ENCODE measurements at places on chromosomes 11 and 22.

DNA sequence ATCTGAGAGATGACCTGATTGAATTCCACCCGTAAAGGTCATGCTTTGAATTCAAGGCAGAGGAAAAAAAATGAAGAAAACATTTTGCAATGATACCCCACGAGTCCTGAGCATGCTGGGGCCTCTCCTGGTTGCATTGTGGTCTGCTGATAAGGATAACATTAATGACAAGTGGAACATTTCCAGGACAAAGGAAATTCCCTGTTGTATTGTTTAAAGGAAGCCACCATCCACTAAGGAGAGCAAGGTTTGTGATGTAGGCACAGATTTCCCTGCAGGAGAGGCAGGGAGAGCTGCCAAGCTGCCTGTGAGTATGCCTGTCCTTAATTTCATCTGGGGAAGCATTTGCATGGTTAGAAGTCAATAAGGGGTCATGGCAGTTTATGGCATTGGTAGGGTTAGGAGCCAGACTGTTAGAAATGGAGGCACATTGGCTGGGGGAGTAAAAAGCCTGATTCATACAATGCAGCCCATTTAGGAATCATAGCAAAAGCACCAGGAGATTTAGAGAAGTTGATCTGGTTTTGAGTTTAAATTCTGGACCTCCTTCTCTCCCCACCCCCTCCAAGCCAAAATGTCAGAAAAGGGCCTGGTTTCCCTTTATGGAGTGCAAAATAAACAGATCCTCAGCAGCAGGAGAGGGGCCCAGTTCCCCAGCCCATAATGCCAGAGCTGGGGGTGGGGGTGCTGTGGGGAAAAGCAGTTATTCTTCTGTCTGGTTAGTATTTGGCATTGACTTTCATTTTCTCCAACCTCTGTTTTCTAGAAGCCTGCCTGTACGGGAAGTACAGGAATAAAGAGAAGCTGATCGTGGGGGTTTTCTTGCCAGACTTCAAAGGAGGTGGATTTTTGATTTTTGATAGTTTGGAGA lies 22.1 kb downstream of the FLI1 start:
- no peak for DNase-seq

- no peak for DNase-seq
Measured at GRCh38 chr11:108338750-108339149, 115.9 kb downstream of the ATM start.

- DNase-seq, result no peak
Measured at GRCh38 chr22:43826142-43827002, 14.3 kb upstream of the EFCAB6 start.

- DNase-seq, result no peak
Measured at GRCh38 chr11:65685981-65686380, 23.3 kb upstream of the RELA start.

- DNase-seq, result no peak
Measured at GRCh38 chr11:59756845-59757244, 1.7 kb downstream of the STX3 start.

GRCh38 chr11:2742611-2743426 lies 43.0 kb upstream of the KCNQ1OT1 start:
- DNase-seq, result no peak

DNA sequence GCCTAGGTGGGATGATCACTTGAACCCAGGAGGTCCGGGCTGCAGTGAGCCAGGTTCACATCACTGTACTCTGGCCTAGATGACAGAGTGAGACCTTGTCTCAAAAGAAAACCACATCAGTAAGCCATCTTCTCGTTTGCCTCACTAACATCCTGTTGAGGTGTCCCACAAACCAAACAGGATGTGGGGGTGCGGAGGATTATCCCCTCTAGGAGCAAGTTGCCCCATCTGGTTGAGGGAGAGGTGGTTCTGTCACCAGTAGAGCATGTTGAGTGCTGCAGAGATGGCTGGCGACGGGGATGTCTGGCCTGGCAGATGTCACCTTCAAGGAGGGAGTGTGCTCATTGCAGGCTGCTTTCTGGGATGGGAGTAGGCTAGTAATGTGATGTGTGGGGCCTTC lies 72.4 kb downstream of the ZNRF3 start:
- peak; percentile 33 for DNase-seq

DNA sequence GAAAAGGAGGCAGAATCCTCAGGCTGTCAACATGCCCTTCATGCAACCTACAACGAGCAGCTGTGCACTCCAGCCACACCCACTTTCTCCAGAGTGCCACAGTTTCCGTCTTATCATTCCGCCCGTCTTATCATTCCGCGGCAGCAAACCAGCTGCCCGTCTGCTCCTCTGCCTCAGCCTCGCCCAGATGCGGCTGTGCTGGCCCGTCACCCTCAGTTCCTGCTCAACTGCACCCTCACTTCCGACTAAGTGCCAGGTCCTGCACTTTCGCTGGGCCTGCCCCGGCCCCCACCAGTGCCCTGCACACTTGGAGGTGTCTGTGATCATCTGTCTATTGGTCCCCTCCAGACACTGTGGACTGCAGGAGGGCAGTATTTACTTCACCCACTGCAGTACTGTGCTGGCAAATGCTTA lies 43.7 kb downstream of the MICAL3 start:
- peak; percentile 21 for DNase-seq

DNA sequence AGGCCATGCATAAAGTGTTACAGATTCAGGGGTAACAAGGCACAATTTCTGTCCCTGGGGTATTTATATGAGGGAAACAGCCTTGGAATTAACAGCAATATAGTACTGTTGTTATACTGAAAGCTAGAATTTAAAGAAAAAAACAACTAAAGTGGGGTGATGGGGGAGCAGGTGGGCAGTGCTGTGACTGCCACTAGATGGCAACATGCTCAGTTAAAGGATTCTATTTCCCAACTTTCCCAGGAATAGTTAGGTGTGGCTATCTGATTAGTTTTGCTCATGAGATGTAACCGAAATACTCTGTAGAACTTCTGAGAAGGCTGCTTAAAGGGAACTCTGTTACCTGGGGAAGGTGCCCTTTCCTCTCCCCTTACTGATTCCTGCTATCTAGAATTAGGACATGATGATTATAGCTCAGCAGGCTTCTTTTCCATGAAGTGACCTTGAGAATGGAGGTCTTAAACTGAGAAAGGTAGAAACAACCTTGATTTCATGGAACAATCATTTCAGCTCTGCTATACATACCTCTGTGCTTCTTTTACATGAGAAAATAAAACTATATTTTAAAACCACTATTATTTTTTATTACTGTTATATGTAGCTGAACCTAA lies 102.6 kb downstream of the RELT start:
- no peak for DNase-seq

GRCh38 chr11:91966368-91966767 lies 258.2 kb upstream of the FAT3 start:
- no peak for DNase-seq

DNA sequence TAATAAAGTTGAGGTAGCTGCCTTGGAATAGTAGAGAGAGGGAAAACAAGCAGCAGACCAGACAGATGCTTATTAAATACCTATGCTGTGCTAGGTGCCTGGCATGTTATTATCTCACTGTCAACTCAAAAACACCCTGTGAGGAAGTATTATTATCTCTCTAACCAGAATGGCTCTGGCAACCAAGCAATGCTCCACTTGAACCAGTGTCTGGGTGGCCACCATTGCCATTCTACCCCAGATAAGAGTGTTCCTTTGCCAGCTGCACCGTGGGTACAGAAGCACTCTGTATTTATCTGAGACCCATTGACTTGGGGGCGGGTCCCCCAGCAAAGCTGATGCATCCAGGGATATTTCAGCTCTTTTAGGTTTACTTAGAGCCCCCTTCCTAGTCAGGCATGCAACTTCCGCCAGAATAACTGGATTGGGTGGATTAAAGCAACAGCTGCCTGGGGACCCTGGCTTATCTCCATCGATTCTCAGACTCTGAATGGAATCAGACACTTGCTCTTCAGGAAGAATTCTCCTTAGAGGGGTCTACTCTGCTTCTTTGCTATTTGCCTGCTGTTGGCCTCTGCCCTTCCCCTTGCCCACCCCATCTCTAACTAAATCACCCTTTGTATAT lies 49.1 kb downstream of the RCN1 start:
- no peak for DNase-seq

- DNase-seq, result no peak
Measured at GRCh38 chr11:23079382-23079813, 219.1 kb upstream of the CCDC179 start.
